ENCODE measurements at places on chromosomes 5 and 9.

DNA sequence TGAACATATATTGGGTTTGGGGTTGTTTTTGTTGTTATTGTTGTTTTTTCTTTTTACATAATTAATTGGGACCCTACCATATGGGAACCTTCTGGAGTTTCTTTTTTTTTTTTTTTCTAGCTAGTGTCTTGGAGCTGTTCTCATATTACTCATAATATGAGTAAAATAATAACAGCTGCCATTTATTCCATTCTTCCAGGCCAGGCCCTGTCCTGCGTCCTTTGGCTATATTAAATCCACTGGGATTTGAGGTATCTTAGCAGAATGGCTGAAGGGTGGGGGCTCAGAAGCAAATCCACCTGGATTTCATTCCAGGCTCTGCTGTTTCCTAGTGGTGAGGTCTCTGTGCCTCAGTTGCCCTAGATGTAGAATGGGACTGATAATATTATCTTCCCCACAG is 47.2 kb upstream of the RPL26L1 start:
- DNase-seq: no peak

DNA sequence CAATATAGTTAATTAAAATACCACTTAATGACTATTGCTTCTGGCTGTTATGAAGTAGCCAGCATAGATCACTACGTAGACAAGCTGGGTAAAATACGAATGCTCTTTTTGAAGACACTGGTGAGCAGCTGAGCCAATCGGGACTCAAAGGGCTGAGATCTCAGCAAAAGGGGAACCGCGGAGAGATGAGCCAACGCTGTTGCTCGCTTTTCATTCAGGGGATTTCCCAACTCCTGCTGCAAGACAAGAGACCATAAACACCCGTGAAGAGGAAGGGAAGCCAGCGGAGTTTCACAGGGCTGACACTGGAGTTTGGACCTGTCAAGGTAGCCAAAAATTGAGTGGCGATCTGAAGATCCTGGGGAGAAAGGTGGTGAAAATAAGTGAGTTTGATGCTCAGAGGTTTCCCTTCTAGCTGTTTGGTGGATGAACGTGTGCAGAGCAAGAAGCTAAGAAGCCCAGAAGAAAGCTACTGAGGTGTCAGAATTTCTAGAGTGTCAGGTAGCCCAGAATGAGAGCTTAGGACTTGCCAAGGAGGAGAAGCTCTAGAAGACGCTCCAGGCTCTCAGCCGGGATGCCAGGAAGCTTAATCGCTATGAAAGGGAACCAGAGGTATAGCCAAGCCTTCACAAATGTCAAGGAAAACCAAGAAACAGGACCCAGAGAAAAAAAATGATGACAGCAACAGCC is 79.6 kb upstream of the RNU6ATAC start:
- peak; percentile 90 for DNase-seq

DNA sequence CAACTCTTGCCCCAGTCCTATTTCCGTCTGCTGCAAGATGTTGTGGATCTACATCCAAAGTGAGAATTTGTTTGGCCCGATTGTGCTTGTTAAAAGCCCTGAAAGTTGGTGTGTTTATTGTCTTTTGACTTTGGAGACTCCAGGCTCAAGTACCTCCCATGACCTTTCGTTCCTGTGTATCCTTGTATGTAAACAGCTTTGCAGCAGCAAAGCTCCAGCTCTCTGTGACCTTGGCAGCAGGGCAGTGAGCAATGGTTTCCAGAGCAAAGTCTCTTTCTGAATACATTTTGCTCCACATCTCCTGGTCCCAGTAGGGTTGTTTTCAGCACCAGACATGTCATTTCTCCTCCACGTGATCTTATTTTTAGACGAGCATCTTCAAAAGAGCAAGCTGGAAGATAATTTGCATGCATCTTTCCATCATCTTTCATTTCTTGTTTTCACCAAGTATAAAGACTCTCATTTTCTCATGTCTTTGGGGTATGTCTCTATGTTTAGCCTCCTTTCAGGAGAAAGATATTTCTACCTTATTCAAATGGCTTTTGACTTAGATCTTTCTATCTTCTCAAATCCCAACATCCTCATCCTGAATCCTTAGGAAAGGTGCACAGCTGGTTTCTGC is 68.1 kb upstream of the ERCC6L2 start:
- no peak for DNase-seq

GRCh38 chr5:157581901-157582300 is 6.3 kb upstream of the ADAM19 start:
- no peak for DNase-seq

DNA sequence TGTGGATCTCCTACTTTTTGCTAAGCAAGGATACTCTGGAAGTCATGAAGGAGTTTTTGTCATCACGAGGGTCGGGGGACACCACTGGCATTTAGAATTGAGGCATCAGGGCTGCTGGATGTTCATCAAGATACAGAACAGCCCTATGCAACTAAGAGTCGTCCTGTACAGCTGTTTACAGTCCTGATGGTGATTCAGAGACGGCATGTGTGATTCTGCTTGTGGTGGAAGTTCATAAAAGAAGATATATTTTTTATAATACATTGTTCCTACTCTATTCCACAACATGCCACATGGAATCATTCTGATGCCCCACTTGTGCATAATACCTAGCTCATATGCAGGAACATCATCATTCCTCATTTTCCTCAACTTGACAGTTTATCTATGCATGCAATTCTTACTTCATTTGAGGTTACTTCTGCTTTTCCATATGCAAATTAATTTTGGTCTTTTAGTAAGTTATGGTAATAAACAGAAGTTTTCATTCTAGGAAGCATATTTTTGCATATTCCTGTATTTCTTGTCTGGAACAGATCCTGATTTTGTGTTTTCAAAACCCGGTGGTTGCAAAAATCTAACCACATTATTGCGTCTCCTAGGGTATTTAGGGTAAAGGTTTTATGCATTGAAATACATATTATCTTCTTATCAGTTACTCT is 155.2 kb downstream of the ARHGEF28 start:
- no peak for DNase-seq

- DNase-seq: peak; percentile 44
Observed at GRCh38 chr5:15008476-15008875, 136.9 kb upstream of the ANKH start.

GRCh38 chr5:161507591-161507990 is 38.9 kb downstream of the GABRB2 start:
- peak; percentile 25 for DNase-seq

DNA sequence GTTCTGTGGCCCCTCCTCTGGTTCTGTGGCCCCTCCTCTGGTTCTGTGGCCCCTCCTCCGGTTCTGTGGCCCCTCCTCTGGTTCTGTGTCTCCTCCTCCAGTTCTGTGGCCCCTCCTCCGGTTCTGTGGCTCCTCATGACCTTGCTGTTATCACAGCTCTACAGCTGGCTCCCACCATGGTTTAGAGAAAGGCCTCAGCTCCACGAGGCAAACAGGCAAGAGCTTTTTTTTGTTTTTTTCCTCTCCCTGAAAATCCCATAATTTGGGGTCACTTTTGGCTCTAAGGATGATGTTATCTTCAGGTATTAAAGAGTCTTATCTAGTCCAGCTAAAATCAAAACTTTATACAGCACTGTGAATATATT is 31.8 kb downstream of the C5orf15 start:
- DNase-seq: no peak

- DNase-seq: no peak
Observed at GRCh38 chr5:147800491-147800890, 18.0 kb upstream of the JAKMIP2 start.

GRCh38 chr5:97098922-97099321 is 43.5 kb downstream of the LIX1 start:
- no peak for DNase-seq

DNA sequence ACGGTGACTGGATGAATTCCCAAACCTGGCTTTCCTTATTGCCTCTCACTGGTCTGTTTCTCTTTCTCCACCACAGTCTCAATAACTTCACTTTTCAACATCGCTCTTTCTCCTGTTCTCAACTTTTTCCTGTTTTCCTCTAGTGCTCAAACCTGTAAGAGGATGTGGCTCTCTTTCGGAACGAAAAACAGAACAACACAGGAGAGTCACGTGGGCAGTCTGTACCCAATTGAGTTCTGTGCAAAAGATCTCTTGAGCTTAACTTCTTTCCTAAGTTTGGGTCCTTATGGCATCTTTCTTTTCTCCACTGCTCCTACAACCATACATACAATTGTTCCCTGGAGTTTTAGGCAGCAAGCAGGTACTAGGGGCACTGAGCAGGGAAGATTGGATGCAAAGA is 8.9 kb downstream of the HAVCR1 start:
- DNase-seq: no peak

DNA sequence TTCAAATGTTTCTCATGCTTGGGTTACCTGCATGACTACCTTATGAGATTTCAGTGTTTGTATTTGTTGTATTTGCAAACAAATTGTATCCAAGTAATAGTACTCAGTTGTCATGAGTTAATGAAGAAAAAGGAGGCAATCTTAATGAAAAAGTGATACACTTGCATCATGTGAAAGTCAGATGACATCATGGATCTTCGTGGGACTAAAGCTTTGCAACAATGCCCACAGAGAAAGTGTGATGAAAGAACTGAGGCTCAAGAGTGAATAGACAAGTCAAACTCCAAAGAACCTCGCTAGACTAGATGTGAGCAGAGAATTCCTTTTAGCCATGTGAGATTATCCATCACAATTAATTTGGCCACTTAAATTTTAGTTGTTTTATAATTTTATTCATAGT is 75.4 kb upstream of the ADRB2 start:
- peak; percentile 43 for DNase-seq

GRCh38 chr5:139648205-139649081 is at the start of gene CXXC5:
CXXC5 (plus strand) TSS chr5:139648349; CDS start chr5:139680524, 32,175 bp downstream.
- peak; percentile 92 for DNase-seq

DNA sequence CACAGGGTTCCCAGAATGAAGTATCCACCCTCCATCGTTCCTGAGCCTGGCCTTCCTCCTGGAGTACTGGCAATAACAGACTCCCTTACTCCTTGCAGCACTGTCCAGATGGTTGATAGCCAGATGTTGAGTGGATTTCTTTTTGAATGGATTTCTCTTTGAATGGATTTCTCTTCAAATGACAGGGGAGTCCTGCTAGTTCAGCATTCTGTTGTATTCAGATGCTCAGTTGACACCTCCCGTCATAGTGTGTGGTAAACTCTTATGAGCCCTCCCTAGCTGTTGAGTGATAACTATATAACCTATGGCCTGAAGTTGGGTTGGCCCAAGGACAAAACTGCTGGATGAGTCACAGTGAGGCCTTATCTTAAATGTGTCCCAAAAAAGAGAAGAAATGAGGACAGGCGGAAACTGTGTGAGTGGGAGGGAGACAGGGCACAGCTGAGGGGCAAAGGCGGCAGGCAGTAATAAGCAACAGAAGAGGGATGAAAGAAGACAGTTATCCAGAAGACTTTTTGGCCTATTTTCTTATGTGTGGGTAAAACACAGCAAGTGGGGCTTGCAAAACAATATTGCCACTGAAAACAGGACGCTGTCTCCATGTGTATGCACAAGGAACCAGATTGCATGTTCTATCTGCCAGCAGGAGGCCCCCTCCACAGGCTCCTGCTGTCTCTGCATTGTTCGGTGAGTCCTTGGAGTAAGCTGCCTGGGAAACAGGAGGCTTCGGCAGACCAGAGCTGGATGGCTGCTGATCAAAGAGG is 209.5 kb upstream of the S1PR3 start:
- DNase-seq: peak; percentile 98

DNA sequence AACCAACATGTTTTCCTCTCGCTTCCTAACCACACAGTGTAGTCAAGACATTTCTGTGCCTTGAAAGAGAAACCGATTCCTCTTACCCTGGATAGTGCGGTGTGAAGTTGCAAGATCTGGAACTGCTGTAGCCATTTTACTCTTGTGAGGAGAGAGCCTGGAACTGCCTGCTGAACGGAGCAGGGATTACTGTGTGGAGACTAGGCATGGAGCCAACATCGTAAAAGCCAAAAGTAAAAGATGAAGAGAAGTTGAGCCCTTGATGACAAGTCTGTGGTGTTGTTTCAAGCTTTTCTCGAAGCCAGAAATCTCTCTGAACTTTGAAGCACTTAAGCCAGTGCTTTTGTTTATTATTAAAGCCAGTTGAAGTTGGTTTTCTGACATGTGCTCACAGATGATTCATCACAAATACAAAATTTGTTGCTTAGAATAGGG is 110.1 kb upstream of the GRIN3A start:
- no peak for DNase-seq

- DNase-seq: no peak
Observed at GRCh38 chr9:7147121-7148090, 389.6 kb downstream of the KDM4C start.

- no peak for DNase-seq
Observed at GRCh38 chr5:133827830-133828229, 140.6 kb downstream of the C5orf15 start.

DNA sequence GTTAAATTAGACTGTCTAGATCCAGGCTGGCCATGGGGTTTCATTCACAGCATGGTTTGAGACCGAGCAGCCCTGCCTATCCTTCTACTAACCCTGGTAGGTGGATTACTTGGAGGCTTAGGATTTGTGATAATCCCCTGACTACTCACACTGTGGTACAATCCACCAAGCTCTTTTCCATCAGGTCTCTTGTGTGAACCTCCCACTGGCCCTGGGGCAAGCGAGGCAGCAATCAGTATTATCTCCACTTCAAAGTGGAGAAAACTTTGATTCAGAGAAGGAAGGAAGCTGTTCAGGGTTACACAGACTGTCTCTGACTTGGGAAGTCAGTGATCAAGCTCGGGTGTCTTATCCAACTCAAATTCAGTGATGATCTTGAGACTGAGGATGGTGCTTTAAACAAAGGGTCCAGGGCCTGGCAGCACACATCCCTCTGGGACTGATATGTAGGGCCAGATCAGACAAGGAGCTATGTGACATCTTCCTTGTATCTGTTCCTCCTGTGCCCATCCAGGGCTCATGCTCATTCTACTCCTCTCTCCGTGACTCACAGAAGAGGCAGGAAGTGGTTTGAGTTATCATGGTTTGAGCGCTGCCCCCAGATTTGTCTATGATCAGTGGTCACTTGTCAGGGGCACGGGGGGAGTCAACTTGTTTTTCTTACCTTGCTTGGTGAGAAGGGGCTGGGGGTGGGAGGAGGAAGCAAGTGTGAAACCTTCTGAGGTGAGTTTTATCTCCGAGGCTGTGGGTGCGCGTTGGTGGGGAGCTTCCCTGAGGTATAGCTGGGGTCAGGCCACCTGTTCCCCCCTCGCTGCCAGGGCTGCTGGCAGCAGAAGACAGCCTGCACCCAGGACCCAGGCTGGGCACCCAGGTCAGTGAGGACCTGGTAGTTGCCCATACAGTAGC is 48.6 kb downstream of the RGS3 start:
- peak; percentile 84 for DNase-seq

- peak; percentile 79 for DNase-seq
Observed at GRCh38 chr9:133374612-133375115, 1.2 kb downstream of the SURF4 start.

DNA sequence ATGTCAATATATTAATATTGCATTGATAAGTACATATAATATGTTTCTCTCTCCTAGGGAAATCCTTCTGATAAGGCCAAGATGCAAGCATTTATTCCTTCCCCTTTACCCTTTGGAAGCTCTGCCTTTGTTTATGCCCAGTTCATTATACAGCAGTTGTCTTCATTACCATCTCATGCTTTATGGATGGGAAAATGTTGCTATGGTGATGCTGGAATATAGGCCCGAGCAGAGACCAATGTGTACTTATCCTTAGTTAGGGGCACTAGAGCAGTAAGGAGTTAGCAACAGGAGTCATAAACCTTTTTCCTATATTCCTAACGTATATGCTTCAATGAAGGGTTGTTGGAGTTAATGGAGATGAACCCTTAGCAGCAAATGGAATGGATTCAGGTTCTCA is 19.4 kb upstream of the NMUR2 start:
- DNase-seq: no peak

GRCh38 chr9:129584136-129584535 is 36.8 kb downstream of the C9orf50 start:
- peak; percentile 87 for DNase-seq
